ENCODE measurements at places on chromosomes 16 and 17. TPM values are rescaled to one million over a fixed set of nuclear protein-coding genes. Genes with fewer than 3 reads are reported as not detected.

DNA sequence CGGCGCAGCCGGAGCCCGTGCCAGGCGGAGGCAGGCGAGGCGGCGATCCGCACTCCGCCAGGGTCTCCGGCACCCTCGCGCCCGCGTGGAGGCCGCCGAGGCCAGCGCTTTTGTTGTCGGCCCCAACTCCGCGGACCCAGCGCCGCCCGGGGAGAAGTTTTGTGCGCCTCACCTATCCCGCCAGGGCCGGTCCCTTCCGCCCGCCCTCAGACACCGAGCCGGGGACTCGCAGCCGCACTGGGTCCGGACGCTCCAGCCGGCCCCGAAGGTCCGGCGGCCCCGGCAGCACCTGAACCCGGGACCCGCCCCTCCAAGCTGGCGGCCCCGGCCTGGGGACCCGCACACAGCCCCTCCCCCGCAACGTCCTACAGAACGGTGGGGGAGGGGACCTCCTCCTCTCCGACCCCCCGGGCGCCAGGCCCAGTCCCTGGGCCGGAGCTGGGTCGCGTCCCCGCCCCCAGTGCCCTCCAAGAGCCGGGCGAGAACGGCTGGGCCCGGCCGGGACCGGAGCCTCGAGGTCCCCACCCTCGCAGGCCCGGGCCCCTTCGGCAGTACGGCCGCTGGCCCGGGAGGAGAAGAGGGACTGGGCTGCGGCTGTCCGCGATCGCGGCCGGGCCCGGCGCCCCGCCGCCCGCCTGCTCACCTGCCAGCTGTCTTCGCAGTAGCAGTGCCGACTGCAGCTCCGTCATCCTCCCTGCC, 698 bp downstream of the UBE2G1 start:
- peak; percentile 40 for DNase-seq

DNA sequence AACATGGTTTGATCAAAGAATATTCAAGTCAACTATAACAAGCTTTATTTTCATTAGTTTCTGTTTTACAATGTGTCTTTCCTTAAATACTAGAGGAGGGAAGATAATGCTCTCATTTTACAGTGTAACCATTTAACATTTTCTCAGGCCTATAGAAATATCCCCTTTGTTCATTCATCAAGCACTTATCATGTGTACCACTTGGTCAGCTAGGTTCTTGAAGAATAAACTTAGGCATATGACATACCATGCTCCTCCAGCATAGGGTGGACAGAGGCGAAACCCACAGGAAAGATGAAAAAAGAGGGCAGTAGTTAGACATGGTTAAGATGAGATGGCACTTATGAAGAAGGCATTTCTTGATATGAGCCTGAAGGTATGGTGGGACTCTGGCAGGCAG, 34.0 kb upstream of the HLF start:
- no peak for DNase-seq

- DNase-seq = no peak
These were observed 9.5 kb downstream of the FAAP100 start for GRCh38 chr17:81542431-81543338.

DNA sequence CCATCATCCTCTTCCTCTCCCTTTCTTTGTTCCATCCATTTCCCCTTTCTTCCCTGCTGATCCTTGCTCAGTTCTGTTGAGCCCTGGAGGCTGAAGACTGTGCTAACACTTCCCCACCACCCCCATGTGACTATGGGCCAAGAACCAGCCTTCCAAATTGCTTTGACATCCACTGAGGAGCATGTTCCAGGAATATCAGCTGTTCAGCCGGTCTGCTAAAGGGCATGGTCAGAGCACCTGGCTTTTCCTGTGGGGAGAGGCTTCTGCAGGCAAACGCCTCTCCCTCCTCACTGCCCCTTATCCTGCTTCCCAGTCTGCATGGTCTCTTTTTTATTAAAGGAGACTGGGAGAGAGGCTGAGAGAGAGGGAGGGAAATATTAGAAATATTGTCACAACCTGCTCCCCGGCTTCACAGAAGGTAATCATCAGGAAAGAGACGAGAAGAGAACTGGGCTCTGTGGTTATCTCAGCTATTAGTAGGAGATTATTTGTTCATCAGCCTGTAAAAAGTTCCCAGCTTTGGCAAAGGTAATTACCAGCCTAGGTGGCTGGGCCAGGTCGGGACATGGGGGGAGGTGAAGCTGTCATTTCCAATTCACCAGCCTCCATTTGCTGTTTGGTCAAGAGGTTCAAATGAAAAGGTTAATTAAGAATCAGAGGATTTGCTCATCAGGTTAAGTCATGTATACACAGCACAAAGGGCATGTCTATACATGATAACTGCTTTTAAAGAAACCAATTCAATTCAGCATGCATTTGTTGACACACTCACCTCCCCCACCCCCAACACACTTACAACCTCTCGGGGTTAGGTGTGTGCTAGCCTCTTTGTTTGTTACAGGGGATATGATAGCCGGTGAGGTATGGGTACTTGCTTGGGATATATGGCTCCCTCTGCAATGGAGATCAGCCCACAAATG, 83.7 kb upstream of the CRHR1 start:
- DNase-seq = no peak

GRCh38 chr17:70138291-70138865, 31.0 kb upstream of the KCNJ2 start:
- no peak for DNase-seq

DNA sequence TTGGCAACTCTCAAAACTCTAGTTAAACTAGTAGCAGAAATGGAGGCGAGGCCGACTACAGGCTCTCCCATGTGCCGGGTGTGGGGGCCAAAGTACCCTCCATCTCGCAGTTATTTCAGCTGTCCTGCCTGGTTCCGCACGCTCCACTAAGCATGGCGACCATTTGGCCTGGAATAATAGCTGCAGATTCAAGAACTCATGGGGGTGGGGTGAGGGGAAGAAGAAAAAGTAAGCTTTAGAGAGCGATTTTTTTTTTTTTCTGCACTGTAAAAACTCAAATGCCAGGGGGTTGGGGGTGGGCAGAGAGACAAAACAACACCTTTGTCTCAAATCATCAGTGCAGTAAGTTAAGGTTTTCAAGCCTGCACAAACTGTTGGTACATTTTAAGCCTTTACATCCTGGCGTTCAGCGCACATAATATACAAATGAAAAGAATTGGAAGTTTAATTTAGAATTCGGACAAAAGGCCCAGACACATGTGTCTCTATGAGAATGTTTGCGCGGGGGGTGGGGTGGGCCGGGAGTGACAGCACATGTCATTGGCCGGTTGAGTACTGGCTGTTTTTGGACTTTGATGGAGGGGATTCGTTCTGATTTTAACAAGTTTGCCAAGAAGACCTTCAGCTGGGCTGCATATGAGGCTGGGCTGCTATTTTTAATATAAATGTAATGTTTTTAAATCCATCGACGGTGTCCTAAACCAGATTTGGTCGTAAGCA, 694.7 kb upstream of the SALL1 start:
- no peak for DNase-seq

- DNase-seq = no peak
These were observed 10.1 kb upstream of the MAP2K6 start for GRCh38 chr17:69404399-69404798.

- no peak for DNase-seq
These were observed 6.7 kb downstream of the HS3ST3B1 start for GRCh38 chr17:14307560-14308024.

DNA sequence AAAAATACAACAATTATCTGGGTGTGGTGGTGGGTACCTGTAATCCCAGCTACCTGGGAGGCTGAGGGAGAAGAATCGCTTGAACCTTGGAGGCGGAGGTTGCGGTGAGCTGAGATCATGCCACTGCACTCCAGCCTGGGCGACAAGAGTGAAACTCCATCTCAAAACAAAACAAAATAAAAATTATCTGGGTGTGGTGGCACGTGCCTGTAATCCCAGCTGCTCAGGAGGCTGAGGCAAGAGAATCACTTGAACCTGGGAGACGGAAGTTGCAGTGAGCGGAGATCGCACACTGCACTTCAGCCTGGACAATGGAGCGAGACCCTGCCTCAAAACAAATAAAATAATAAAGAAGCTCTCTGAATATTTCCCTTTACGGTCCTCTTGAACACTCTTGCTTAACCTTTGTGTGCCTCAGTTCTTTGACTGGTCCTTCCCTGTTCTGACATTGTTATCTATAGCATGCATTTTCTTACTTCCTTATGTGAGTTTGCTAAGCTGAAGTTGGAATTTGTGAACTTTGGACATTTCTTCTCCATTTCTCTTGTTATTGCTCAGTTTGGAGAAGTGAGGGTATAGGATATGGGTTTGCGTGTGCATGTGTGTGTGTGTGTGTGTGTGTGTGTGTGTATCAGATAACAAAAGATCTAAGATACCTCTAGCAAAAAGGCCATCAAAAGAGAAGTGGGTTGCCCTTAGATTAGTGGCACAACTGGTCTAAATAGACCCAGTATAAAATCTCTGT, 29.7 kb upstream of the WSB1 start:
- DNase-seq = peak; percentile 38

- no peak for DNase-seq
These were observed 219.7 kb upstream of the SDK2 start for GRCh38 chr17:73863761-73864535.

DNA sequence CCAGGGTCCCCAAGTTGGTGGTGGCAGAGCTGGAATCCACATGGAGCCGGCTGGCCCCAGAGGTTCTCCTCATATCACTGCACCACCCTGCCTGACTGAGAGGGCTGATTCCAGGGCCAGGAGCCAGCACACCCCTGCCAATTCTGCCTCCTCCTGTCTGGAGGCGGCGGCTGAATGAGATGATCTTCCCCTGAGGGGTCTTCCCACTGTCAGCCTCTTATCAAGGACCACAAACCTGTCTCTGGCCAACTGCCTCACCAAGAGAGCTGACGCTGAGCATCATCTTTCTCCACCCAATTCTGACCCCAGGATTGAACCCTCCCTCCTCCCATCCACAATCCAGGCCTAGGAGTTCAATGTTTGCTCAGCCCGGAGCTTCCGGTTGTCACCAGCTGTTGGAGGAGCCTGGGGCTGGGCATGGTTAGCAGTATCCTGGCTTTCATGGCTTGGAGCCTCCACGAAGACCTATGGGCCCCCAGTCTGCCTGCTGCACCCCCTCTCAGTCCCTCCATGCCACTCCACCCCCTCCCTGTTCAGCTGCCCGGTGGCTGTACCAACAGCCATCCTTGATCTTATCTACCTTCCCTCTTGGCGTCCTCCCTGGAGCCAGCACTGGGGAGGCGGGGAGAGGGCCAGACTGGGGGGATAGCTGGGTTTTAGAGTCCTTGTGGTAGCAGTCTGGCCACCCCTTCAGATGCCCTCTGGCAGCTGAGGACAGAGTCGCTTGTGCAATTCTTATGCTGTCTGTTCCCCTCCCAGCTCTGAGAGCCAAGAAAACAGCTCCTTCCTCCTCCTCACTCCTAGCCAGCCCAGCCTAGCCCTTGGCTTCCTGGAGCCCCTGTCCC, 25.6 kb downstream of the ABCC3 start:
- peak; percentile 64 for DNase-seq

GRCh38 chr17:48179071-48179945, 71.7 kb downstream of the SNX11 start:
- no peak for DNase-seq

DNA sequence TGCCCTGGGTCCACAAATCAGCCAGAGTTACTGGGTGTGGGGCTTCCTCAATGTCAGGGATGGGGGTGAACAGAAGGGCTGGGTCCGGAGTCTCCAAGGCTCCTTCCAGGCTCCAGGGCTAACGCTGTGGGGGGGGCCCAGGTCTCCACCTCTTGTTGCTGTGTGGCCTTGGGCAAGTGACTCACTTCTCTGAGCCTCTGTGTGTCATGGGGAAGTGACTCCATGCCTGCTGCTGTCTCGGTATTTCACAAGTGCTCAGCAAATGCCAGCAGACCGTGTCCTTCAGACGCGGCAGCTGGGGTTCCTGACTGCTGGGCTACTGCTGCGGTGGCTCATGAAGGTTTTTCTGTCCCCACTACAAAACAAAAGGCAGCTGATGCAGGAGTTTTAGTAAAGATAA, 26.6 kb downstream of the JPH3 start:
- no peak for DNase-seq

- DNase-seq = peak; percentile 81
These were observed 7.4 kb upstream of the FLYWCH1 start for GRCh38 chr16:2904100-2904921.

GRCh38 chr16:17160920-17161431, 309.8 kb downstream of the XYLT1 start:
- DNase-seq = no peak

- DNase-seq = peak; percentile 31
These were observed 96.8 kb upstream of the ELAC2 start for GRCh38 chr17:13114601-13115031.

GRCh38 chr17:40526668-40527067, 25.2 kb upstream of the TNS4 start:
- no peak for DNase-seq

KRT20 gene
- 1,413 TPM for total RNA-seq

GAS2L2 gene
- total RNA-seq = 0.08 TPM

ACSM3 gene
- 48.0 TPM for total RNA-seq

RDM1 gene
- total RNA-seq = 0.36 TPM

CCDC137 gene
- total RNA-seq = 19.4 TPM

CCDC200 gene
- total RNA-seq = not detected

USP31 gene
- total RNA-seq = 5.8 TPM

SDR42E2 gene
- total RNA-seq = not detected

DNAI2 gene
- not detected for total RNA-seq
